ENCODE measurements at places on chromosomes 6 and 20.

- no peak for DNase-seq
These were observed 269.9 kb downstream of the TBC1D32 start for GRCh38 chr6:121064345-121064744.

DNA sequence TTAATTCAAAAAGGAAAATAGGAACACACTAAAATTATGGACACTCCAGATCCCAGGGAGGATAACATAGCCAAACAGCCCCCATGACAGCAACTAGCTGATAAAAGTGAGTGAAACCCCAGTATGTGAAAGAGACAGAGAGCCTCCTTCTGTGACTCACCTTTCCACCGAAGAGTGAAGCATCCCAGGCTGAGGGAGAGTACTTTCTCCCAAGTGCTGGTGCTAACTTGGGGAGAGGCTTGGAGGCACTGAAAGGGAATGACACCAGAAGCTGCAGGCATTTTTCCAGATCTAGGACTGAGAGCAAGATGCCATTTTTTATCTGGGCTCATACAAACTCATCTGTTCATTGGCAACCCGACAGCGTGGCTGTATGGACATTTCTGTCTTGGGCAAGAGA is 339.8 kb downstream of the HTR1B start:
- DNase-seq: no peak

DNA sequence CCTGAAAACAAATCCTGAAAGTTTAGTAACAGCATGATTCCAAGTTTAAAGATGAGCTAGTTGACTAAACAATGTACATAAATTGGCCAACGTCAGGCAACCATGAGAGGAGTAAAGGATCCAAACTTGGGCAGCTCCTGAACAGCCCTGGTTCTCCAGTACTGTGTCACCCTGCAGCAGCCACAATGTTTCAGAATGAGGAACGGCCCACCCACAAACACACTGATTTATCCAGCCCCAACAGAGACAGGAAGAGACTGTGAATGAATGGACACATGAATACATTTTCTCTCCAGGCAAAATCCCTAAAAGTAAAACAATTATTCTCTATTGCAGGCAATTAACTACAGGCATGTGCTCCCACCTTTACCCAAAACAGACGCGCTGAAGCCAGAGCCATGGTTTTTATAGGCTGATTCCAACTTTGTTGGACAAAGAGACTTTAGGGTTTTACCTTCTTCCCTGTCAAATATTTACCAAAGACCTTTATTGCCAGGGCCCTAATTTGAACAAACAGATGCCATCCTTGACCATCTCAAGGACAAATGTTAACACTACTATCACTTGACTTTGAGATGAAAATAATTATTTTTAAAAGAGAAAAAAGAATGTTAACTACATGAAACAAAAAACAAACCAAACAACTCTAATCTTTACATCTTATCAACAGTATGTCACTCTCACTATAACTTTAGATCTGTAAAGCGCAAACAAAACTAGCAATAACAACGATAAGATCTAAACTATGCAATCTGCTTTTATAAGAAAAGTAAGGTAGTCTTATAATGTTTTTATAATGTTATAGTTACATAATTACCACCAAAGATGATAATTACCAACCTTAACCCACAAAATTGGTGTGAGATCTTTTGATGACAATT is 22.9 kb downstream of the CNKSR3 start:
- DNase-seq: no peak

- DNase-seq: no peak
These were observed 1.2 kb downstream of the ECI2 start for GRCh38 chr6:4133941-4134838.

DNA sequence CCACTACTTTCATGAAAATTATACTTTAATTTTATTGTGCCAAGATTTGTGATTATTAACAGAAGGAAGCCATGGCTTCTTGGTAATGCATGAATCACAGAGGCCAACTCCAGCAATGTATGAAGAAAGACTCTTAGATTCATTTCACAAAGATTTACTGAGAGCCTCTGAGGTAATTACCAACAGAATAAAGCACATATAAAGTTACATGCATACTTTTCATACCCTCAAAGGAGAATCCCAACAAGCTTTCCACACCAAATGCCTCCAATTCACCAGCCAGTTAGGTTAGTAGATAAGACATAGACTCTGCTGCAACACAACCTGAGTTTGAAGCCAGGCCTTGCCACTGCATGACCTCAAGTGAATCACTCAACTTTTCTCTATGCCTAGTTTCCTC is 41.9 kb downstream of the HBS1L start:
- no peak for DNase-seq

DNA sequence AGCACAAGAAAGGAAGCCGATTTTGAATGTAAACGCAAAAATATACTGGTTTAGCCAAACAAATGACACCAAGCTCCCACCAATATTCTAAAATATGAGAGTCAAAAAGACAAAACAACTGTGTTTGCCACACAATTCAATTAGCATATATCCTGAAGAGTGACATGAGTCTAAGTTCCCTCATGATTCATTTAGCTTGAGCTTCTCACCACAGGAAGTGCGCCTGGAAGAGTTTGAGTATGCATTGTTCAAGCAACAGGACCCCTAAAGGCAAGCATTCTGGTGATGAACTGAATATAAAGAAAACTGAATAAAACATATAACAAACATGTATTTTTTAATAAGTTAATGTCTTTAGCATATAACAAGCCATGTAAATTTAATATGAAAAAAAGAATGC is 115.2 kb upstream of the RUNX2 start:
- no peak for DNase-seq

GRCh38 chr20:20747298-20747697 is 34.9 kb upstream of the RALGAPA2 start:
- no peak for DNase-seq

- no peak for DNase-seq
These were observed 339.6 kb downstream of the ARHGAP18 start for GRCh38 chr6:129370268-129370916.

- no peak for DNase-seq
These were observed 1.8 kb upstream of the WRNIP1 start for GRCh38 chr6:2763345-2763841.

DNA sequence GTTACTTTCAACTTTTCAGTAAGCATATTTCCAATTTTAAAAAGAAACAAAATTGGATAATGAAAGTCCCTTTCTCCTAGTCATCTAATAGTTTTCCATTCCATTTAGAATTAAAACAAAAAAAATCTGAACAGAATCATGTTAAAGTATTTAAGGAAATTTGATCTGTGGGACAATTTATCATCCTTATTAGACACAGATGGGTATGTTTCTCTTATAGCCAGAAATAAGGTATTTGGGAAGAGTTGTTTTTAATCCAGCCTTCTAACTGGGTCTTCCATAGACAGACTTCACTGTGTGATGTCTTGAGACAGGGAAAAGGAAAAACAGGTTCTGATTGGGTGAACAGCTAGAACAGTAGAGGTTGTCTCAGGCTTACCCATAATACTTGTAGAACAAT is 39.5 kb upstream of the STXBP5 start:
- DNase-seq: no peak

DNA sequence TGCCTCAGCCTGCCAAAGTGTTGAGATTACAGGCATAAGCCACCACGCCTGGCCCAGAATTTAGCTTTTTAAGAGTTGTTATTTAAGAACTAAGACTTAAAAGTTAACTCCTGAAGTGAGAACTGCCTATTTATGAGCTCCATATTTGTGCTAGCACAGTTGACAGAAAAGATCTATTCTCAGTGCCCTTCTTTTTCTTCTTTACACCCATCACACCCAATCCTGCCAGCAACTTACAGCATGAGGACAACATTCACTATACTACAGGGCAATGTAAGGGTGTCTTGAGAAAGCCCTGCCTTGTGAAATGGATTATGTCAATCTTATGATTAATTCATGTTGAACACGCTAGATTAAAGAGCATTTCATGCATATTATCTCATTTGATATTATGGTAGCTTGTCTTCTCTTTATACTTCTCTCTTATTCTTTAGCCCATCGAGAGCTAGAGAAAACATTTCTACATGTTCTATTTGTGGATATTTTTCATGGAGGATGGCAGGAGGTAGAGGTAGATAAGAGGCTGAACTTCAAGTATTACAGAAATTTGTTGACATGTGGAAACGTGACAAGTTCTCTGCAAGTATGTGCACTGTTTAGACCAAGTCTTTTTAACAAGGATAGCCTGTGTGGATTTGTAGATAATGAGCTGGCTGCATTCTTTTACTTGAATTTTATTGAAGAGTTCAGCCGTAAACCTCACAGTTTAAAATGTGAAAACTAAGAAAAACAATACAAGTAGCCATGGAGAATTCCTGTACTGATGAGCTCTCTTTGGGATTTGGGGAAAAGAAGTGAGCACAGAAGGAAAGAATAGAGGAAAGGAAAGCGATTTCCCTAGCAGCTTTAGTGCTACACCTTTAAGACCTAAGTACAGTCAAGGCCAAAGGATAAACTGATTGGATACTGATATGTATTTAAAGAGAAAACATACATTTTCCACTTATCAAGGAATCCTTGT is 212.2 kb downstream of the ARHGAP18 start:
- DNase-seq: no peak

GRCh38 chr6:5403076-5403475 is 141.8 kb downstream of the FARS2 start:
- no peak for DNase-seq

DNA sequence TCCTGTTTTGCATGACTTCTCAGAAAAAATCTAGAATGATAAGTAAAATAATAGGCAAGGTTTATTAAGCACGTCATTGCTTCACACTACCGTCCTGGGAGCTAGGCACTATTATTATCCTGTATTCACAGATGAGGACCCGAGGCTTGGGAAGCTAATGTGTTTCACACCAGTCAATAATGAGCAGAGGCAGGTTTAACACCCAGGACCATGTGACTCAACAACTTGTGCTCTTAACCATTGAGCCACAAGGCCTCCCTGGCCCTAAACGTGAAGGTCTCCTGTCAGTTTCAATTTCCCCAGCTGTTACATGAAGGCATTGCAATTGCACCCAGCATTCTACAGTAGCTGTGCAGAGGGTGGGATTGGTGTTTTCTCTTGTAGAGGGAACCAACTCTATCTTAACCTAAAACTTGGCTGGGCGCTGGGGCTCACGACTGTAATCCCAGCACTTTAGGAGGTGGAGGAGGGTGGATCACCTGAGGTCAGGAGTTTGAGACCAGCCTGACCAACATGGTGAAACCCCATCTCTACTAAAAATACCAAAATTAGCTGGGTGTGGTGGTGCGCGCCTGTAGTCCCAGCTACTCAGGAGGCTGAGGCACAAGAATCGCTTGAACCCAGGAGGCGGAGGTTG is 191.2 kb downstream of the BCAS1 start:
- DNase-seq: no peak

DNA sequence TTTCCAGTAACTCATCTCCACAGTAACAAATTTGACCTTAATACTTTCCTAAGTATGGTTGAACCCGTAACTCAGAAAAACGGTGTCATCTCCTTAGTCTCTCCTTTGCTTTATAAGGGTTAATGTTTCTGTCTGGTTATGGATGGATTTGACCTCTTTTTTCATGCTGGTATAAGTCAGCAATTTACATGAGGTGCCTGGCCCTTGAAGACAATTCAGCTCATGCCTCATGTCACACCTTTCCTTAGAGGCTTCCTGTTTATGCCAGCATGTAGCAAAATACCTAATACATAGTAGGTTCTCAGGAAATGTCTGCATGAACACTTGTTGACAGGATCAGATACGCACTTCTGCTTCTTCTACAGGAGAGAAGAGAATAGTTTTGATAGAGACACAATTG is 37.7 kb upstream of the C20orf144 start:
- no peak for DNase-seq

- no peak for DNase-seq
These were observed 84.5 kb downstream of the SESN1 start for GRCh38 chr6:109009962-109010704.

DNA sequence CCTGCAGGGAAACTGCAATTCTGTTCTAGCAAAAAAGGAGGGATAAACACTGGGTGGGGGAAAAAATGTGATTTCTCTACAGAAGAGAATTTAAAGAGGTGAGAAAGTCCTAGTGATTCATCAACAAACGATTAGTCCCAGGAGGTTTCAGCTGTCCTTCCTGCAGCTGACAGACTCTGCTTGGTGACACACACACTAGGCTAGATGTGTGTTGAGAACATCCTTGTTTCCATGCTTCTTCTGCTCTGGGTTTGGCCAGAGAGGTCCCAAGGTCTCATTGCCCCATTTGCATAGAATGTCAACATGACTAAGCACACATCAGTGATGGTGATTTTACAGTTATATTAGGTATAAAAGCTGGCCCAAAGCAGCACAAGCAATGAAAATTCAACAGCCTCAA is 258.3 kb downstream of the NFATC2 start:
- DNase-seq: no peak

GRCh38 chr6:150940941-150941340 is 75.4 kb downstream of the MTHFD1L start:
- no peak for DNase-seq

- DNase-seq: no peak
These were observed 80.1 kb upstream of the MLIP start for GRCh38 chr6:54031169-54031568.

GRCh38 chr20:55649254-55649653 is 356.1 kb downstream of the CBLN4 start:
- no peak for DNase-seq

DNA sequence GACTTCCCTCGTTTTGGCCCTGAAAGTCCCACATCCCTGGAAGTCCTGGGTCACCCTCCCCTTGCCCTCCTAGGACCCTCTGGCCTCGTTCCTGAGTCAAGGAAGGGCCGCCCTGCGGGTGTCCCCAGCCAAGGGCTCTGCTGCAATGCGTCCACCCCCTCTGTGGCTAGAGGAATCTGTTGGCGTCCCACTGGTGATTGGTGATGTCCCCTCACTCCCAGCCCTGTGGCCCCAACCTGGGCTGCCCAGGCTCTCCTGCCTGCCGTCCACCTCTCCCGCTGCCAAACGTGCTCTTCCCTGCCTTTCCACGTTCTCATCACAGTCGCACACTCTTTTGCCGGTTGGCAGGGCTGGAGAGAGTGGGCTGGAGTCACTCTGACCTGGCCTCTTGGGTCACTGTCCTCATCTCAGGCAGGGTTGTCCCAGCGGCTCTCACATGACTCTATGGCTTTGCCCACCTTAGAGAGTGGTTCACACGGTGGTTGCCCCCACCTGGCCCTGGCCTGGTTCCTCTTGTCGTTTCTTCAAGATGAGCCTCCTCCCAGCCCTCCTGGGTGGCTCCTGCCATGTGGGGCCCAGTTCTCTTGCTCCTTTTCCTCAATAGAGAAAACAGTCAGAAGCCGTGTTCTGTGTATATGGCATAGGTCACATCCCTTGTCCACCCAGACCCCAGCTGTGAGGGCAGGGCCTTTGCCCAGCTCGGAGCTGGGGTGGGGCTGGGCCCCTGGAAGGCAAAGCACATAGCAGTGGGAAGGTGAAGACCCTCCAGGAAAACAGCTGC is 100.9 kb downstream of the TMEM242 start:
- DNase-seq: no peak

- no peak for DNase-seq
These were observed 816.5 kb upstream of the GJE1 start for GRCh38 chr6:141316236-141316635.

DNA sequence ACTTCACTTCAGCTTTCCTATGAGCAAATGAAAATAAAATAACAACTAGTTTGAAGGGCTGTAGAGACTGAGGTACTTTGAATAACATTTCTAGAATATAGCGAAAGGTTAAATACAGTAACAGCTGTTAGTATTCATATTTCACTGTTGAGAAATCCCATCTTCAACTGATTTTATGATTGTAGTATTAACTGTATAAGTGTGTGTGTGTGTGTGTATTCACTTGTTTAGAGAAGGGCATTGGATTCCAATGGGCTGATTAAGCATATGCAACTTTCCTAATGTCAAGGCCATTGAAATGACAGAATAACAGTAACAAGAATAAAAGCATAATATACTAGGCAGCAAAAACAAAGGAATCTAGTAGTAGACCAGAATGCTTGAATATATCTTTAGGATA is 957.5 kb upstream of the EPHA7 start:
- DNase-seq: no peak

GRCh38 chr20:35947907-35948306 is 6.4 kb downstream of the SCAND1 start:
- DNase-seq: no peak
